MM.1S (cell line): ENCODE measurements at places on chromosomes 7 and 10.
A peak's percentile ranks its signal among the peaks of the same experiment; 100 is the strongest.

DNA sequence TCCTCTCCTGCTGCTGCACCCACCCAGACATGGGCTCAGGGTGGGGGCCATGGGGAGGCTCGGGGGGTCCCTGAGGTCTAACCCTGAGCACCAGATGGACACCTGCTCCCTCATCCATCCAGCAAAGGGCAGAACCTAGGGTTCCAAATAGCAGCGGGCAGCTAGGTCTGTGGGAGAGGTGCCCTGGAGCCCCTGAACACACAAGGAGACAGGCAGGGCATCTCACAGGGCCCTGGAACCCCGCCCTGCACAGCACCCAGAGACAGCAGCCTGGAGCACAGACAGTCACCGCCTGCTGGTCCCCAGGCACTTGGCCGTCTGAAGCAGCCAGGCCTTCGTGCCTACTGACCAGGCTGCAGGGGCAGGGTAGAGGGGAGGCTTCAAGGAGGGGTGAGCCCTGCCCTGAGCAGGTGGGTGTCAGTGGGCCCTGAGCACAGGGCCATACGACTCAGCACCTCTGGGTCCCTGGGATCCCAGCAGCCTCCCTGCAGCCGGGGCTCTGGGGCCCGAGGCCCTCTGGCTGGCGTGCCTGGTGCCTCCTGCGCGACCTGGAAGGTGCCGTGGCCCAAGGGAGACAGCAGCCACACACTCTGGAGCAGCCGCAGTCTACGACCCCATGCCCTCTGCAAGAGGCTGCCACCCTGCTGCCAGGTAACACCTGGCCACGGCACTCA lies 38.3 kb downstream of the GET4 start:
- no peaks in the 10 kb centered on the region for H3K36me3 ChIP-seq
- H3K4me3 ChIP-seq, result no peak overlapping the region
- peaks cover 46% of the 10 kb centered on the region for H3K27me3 ChIP-seq
- DNase-seq, result no peak
- H3K27ac ChIP-seq, result no peak overlapping the region
- H3K4me1 ChIP-seq, result no peaks in the 10 kb centered on the region

GRCh38 chr7:116159711-116160110 lies 50.6 kb upstream of the TES start:
- no peak overlapping the region for H3K4me3 ChIP-seq
- H3K27me3 ChIP-seq, result no peaks in the 10 kb centered on the region
- no peak for DNase-seq
- H3K27ac ChIP-seq, result no peak overlapping the region
- H3K36me3 ChIP-seq, result no peaks in the 10 kb centered on the region

DNA sequence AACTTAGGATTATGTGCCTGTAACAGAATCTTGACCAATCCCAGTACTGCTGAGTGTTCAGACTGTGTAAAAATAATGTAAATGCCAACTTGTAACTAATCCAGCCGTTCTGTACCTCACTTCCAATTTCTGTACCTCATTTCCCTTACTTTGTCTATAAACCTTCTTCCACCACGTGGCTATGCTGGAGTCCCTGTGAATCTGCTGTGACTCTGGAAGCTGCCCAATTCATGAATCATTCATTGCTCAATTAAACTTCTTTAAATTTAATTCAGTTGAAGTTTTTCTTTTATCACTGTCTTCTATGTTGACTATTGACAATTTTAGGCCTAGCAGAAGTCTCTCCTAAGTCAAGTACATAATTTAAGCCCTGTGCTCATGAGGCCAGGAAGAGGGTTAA lies 215.3 kb upstream of the RHOBTB1 start:
- H3K27me3 ChIP-seq, result no peaks in the 10 kb centered on the region
- no peak overlapping the region for H3K27ac ChIP-seq
- H3K4me1 ChIP-seq, result no peaks in the 10 kb centered on the region
- no peak for DNase-seq

- peak overlapping the region; percentile 75; the same call in 1 of the 2 replicates for H3K27ac ChIP-seq
- peaks cover 38% of the 10 kb centered on the region for H3K4me1 ChIP-seq
- no peaks in the 10 kb centered on the region for H3K27me3 ChIP-seq
- H3K36me3 ChIP-seq, result peaks cover 14% of the 10 kb centered on the region
- H3K4me3 ChIP-seq, result peak overlapping the region; percentile 85
These were observed 825 bp downstream of the MRPL32 start for GRCh38 chr7:42932811-42933591.

DNA sequence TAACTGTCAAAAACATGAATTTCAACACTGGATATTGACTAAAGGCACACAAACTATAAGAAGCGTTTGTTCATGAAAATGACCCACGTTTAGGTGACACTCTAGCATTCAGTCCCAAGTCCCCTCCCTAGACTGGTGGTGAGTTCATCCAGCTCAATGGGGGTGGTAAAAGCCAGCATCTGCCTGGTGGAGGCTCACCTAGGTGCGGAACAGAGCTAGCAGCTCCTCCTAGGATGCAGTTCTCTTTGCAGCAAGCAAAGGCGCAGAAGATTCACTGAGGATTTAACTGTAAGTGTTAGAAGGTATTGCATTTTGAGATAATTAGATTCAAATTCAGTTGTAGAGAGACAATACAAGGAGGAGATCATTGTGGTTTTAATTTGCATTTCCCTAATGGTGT lies 87.6 kb downstream of the VSTM2A start:
- H3K4me3 ChIP-seq, result no peak overlapping the region
- no peaks in the 10 kb centered on the region for H3K4me1 ChIP-seq
- H3K27me3 ChIP-seq, result no peaks in the 10 kb centered on the region
- H3K36me3 ChIP-seq, result no peaks in the 10 kb centered on the region

GRCh38 chr10:80252296-80252887 lies 37.1 kb downstream of the MAT1A start:
- H3K4me1 ChIP-seq, result peaks cover 17% of the 10 kb centered on the region
- H3K4me3 ChIP-seq, result no peak overlapping the region
- H3K27me3 ChIP-seq, result no peaks in the 10 kb centered on the region
- H3K36me3 ChIP-seq, result no peaks in the 10 kb centered on the region
- peak; percentile 23 for DNase-seq
- no peak overlapping the region for H3K27ac ChIP-seq

GRCh38 chr7:92851732-92852131 lies 15.4 kb upstream of the CDK6 start:
- no peaks in the 10 kb centered on the region for H3K36me3 ChIP-seq
- no peak overlapping the region for H3K4me3 ChIP-seq
- no peaks in the 10 kb centered on the region for H3K27me3 ChIP-seq
- DNase-seq, result no peak

DNA sequence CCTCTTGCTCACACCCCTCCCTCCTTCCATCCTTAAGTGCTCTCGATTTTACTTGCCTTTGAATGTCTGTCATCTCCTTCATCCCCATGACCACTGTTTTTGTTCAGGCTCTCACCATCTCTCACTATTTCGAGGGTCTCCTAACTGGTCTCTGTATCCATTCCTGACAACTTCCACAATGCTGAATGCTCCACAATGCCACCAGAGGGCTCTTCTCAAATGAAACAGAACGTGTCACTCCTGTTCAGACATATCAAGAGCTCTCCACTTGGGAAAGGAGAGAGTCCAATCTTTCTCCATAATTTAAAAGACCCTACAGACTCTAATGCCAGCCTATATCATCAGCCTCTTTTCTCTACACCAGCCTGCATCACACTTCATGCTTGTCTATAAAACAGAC lies 9.0 kb upstream of the SLC13A1 start:
- H3K27ac ChIP-seq, result no peak overlapping the region
- H3K27me3 ChIP-seq, result no peaks in the 10 kb centered on the region
- DNase-seq, result peak; percentile 30
- H3K4me3 ChIP-seq, result no peak overlapping the region
- H3K36me3 ChIP-seq, result no peaks in the 10 kb centered on the region
- H3K4me1 ChIP-seq, result no peaks in the 10 kb centered on the region

GRCh38 chr10:57988964-57989363 lies 278.7 kb downstream of the IPMK start:
- no peak overlapping the region for H3K4me3 ChIP-seq
- DNase-seq, result no peak

- no peak overlapping the region for H3K27ac ChIP-seq
- no peaks in the 10 kb centered on the region for H3K4me1 ChIP-seq
- DNase-seq, result no peak
- H3K27me3 ChIP-seq, result no peaks in the 10 kb centered on the region; the same call in 1 of the 2 replicates
- H3K36me3 ChIP-seq, result no peaks in the 10 kb centered on the region
These were observed 4.8 kb downstream of the INA start for GRCh38 chr10:103281753-103282152.

DNA sequence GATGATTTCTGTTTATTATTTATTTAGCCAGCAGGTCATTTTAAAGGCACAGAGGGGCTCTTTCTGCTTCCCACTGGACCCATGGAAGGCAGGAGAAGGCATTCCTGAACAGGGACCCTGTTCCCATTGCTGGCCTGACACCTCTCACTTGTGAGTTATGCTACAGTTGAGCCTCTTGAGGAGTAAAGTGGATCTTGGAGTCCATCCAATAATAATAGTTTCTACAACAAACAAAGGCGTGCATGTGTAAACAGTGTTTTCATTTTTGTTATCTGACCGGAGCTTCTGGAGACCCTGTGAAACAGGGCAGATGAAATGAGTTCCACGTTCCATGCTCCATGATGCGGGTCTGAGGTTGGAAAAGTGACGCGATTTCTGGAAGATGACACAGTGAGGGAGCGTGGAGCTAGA lies 127.3 kb upstream of the HABP2 start:
- no peak overlapping the region for H3K4me3 ChIP-seq
- DNase-seq, result no peak
- H3K4me1 ChIP-seq, result no peaks in the 10 kb centered on the region
- no peaks in the 10 kb centered on the region for H3K36me3 ChIP-seq
- H3K27me3 ChIP-seq, result no peaks in the 10 kb centered on the region
- no peak overlapping the region for H3K27ac ChIP-seq

DNA sequence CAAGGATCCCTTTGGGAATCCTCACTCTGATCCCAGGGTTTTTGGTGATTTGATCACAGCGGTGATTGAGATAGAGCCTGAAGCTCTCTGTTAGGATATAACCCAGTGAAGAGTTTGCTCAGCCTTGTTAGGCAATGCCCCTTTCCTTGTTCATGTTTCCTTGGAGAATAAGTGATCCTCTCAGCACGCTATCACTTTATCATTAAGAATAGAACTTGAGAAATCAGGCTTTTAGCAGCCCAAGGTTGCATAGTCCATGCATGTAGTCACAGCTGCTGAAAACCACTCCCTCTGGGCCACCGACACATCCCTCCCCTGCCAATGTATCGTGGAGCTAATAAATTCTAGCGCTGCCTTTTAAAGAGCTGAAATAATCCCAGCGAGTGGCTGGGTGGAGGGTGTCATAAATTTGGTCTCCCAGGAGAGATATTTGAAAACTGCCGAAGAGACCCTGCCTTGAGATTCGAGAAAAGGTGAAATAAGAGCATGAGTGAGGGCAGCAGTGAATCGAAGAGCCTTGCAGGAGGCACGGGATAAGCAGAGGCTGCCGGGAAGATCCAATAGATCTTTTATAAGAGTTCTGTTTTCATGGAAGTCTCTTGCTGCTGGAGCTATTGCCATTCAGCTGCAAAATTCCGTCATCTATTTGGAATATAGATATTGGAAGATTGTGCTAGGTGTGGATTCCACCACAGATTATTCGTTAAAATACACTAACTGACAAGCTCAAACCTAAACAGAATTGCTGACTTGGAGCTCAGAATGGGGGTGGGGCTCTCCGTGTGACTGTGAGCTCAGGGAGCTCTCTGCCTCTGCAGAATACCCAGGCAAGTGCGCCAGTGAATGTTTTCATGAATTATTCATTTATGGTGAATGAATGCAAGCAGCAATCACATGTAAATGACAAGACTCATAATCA lies 249.8 kb downstream of the TRIL start:
- no peak overlapping the region for H3K4me3 ChIP-seq
- no peak for DNase-seq
- no peaks in the 10 kb centered on the region for H3K27me3 ChIP-seq
- no peak overlapping the region for H3K27ac ChIP-seq
- H3K4me1 ChIP-seq, result peaks cover 5% of the 10 kb centered on the region; the same call in 1 of the 2 replicates

- no peaks in the 10 kb centered on the region for H3K36me3 ChIP-seq
- peaks cover 35% of the 10 kb centered on the region for H3K27me3 ChIP-seq
- no peak overlapping the region for H3K27ac ChIP-seq
- H3K4me3 ChIP-seq, result no peak overlapping the region
- DNase-seq, result peak; percentile 52
These were observed 77.9 kb downstream of the SNX10 start for GRCh38 chr7:26369593-26369992.

DNA sequence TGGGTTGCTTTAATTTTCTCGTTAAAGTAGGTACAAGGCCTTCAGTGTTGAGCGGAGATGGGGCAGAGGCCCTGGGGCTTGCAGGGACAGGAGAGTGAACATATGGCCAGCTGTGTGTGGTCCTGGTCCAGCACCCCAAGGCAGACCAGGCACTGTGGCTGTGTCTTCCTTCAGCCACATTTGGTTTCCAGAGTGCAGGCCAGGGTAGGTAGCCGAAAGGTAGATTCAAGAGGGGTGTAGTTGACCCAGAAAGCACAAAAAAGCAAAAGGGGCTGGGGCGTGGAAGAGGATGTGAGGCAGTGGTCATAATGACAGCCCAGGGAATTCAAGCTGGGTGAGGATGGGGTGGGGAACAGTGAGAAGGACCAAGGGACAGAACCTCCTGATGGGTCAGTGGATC lies 21.3 kb upstream of the CHST15 start:
- no peaks in the 10 kb centered on the region for H3K4me1 ChIP-seq
- no peak overlapping the region for H3K4me3 ChIP-seq
- no peak for DNase-seq
- no peak overlapping the region for H3K27ac ChIP-seq

GRCh38 chr7:134141868-134142264 lies 14.7 kb downstream of the LRGUK start:
- H3K27ac ChIP-seq, result no peak overlapping the region
- H3K27me3 ChIP-seq, result no peaks in the 10 kb centered on the region
- DNase-seq, result no peak
- no peaks in the 10 kb centered on the region for H3K36me3 ChIP-seq

DNA sequence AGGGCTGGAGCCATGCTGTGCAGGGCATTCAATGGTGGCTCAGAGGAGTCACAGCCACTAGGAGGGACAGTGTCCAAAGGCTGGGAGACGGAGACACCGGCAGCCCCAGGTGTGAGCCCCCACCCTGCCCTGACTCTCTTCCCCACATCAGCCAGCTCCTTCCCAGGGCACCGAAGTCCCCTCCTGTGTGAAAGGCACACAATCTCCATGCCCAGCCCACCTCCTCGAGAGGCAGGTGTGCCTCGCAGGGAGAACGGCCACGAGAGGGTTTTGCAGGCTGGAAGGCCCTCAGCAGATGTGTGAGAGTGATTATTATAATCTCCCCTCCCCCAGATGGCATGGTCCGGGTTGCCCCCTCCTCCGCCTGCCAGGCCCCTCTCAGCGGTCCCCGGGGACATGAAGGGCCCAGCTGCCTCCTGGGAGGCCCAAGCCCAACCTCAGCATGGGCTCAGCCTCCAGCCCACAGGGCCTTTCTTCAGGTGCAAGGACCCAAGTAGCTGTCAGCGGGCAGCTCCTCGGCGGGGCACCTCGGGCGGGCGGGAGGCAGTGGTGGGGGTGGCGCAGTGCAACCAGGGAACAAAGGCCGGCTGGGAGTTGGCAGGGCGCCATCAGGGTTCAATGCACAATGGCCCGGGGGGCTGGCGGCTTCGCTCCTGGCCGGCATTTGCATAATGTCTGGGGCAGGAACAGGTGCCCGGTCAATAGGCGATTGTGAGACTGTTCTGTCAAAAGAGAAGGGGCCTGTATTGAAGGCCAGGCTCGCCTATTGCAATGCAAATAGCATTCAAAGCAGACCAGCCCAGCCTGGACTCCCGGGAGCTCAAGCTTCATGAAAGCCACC lies 155.3 kb upstream of the ZMIZ1 start:
- H3K27ac ChIP-seq, result no peak overlapping the region
- no peaks in the 10 kb centered on the region for H3K27me3 ChIP-seq
- H3K4me1 ChIP-seq, result no peaks in the 10 kb centered on the region
- H3K36me3 ChIP-seq, result no peaks in the 10 kb centered on the region
- no peak overlapping the region for H3K4me3 ChIP-seq

- no peak overlapping the region for H3K27ac ChIP-seq
- no peaks in the 10 kb centered on the region for H3K36me3 ChIP-seq
- no peaks in the 10 kb centered on the region for H3K27me3 ChIP-seq
- DNase-seq, result no peak
- no peaks in the 10 kb centered on the region for H3K4me1 ChIP-seq
- H3K4me3 ChIP-seq, result no peak overlapping the region
These were observed 66.1 kb downstream of the SAMD9 start for GRCh38 chr7:93051660-93052059.
